ENCODE measurements at places on chromosomes 2 and 18.

DNA sequence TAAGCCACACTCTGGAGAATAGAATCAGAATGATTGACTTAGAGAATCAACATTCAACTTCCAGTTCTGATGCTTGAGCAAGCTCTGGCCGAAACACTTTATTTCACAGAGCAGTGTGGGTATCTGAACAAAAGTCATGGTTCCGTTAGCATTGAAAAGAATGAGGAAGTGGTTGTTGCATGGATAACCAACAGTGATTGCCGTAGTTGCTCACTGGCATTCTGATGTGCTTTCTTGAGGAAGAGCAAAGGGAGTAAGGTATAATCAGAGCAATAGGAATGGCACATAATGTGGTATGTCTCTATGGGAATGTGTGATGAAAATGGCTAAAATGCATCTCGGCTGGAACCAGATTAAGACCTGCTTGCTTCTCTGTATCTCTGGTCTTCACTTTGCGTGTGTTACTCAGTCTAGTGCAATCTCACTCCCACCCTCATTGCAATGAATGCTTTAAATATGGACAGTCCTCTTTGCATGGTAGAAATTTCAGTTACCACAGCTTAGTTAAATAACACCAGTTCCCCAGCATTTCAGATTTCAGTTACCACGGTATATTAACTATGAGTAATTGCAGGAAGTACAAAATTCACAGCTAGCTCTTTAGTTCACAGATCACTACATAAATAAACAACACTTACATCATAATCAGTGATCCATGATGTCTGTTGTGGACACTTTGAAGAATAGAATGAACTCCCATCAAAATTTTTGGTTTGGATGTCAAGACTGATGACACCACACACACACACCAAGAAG lies 7.8 kb upstream of the RAB12 start:
- no peak for DNase-seq

DNA sequence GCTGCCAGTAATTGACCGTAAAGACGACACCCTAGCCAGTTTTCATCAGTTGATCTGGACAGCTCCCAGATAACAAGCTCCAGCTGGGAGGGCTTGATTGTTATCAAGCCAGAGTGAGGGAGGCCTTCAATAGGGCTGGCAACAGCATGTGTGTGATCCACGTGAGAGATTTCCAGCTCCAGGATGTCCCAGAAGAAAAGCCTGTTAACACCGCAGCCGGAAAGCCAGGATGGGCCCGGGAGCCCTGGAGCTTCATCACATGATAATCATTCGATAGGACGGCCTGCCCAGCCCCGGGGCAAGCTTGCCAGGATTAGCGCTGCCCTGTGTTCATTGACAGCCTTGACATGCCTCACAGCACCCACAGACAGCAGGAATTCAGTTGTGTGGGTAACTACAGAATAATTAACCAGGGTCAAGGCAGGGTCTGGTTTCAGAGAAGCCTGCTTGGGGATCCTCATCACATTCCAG lies 182.5 kb downstream of the C1D start:
- DNase-seq = no peak

GRCh38 chr2:14760169-14760568 lies 127.7 kb downstream of the LRATD1 start:
- no peak for DNase-seq

DNA sequence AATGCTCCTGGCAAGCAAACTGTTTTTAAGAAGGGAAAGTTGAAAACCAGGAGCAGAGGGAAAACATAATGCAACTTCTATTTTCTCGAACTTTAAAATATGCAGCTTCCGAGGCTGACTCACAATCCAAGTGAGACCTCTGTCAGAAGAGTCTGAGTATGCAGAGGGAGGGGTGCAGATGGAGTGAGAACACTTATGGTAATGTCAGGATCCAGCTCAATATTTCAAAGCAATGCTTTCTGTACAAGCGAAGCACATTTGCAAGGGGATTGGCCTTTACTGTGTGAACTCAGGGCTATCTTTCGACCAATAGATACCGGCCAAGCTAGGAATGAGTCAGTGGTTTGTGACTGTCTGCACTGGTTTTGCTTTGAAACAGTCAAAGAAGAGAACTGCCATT lies 242.7 kb downstream of the CNTNAP5 start:
- no peak for DNase-seq

- no peak for DNase-seq
Observed at GRCh38 chr2:238939074-238939473, 91.2 kb downstream of the TWIST2 start.

- no peak for DNase-seq
Observed at GRCh38 chr2:205717999-205718398, 35.7 kb downstream of the NRP2 start.

- no peak for DNase-seq
Observed at GRCh38 chr2:14336759-14337382, 295.6 kb upstream of the LRATD1 start.

- DNase-seq = no peak
Observed at GRCh38 chr2:187581125-187581896, 27.1 kb upstream of the TFPI start.

- DNase-seq = no peak
Observed at GRCh38 chr2:69975853-69976462, 14.5 kb upstream of the ASPRV1 start.

DNA sequence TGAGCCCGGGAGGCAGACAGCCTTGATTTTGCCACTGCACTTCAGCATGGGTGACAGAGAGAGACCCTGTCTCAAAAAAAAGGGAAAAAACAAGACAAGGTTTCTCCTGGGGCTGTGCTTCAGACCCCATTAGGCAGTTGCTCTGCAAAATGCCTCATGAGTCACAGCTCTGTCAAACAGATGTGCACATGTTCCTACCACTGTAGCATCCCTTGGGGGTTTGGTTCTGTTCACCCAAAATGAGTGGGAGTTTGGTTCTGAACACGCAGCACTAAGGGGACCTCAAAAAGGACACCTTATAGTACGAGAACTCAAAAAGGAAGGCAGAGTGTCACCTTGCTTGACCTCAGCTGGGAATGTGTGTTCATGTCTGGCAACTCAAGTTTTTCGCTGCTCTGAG lies 134.9 kb downstream of the RPIA start:
- no peak for DNase-seq

DNA sequence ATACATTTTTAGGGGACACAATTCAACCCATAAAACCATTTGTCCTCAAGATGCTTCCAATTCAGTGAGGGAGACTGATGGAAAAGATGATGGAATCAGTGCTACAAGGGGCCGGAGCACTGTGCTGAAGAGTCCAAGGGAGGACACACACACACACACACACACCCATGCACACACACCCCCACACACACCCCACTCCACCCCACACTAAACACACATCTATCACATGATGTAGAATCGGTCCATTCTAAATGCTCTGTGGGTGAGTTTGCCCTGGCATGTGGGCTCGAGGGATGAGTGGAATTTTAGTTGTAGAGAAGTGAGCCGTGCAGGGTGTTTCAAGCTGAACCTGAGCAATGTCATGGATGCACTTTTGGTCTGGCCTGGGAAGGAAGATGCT lies 41.1 kb downstream of the PRKCE start:
- no peak for DNase-seq

DNA sequence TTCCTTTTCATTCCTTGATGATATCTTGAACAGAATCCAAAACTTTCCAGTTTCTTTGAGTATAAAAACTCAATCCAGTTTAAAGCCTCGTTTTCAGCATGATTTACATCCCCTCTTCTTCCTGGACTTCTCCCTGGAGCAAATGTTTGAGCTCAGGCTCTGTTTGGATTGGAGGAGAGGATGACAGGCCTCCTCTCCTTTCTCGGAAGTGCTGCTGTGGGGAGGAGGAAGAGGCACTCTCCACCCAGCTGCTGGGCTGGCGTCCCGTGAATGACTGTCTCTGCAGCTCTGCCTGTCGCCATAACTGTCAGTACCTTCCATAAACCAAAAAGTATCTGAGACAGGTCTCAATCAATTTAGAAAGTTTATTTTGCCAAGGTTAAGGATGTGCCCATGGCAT lies 238.2 kb upstream of the AGAP1 start:
- no peak for DNase-seq

GRCh38 chr2:54209379-54209778 lies 46.6 kb downstream of the TSPYL6 start:
- no peak for DNase-seq

DNA sequence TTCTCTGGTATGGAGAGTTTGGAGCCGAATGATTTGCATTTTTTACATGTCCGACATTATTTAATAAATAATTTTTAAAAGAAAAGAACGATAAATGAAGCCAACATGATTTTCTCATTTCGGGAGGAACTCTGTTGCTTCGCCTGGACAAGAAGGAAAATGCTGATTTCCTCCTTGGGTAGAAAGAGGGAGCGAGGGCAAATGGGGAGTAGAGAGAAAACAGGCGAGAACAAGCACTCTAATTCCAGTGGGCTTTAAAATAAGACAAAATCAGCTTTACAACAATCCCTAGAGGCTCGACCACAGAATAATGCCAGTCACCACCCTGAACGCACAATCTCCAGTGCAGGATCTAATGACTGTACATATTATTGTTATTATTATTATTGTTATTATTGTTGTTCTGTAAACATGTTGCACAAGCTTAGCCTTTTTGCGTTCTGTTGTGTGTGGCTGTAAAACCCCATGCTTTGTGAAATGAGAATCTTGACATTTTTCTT lies 3.7 kb downstream of the DLX1 start:
- no peak for DNase-seq

GRCh38 chr18:54807303-54807702 lies 21.0 kb upstream of the RAB27B start:
- DNase-seq = no peak

- no peak for DNase-seq
Observed at GRCh38 chr2:46497766-46498165, 18.4 kb downstream of the TMEM247 start.

GRCh38 chr2:219803294-219803693 lies 175.9 kb downstream of the SLC4A3 start:
- DNase-seq = no peak

GRCh38 chr2:224163566-224164307 lies 124.7 kb upstream of the SERPINE2 start:
- no peak for DNase-seq

- no peak for DNase-seq
Observed at GRCh38 chr18:21230436-21230835, 11.6 kb upstream of the GREB1L start.

DNA sequence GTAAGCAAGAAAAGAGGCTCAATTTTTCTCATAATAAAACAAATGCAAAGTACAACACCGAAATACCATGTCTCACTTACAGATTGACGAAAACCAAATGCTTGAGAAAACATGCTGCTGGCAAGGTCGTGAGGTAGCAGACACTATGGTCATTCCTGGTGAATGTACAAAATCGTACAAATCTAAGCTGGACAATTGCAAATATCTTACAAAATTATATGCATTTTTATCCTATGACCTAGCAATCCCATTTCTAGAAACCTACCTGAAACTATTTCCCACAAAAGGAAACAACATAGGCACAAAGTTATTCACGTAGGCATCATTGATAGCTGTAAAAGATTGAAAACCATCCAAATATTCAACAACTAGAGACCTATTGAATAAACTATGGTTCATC lies 54.0 kb downstream of the SCG2 start:
- DNase-seq = no peak

DNA sequence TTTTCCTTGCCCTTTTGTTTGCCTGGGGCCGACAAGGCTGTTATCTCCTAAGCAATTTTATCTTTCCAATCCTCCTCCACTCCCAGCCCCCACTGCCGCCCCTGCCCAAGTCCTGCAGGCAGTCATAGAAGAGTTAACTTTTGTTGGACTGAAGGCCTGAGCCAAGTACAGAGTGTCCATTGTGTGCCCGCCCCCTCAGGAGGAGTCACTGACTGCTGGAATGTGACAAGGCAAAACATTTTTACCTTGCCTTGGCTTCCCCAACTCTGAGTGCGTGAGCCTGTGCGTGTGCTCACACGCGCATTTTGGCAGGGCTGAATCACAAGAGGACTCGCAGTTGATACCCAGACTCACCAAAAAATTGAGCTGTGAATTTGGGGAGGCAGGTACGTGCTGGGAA lies 16.2 kb downstream of the SETBP1 start:
- no peak for DNase-seq

DNA sequence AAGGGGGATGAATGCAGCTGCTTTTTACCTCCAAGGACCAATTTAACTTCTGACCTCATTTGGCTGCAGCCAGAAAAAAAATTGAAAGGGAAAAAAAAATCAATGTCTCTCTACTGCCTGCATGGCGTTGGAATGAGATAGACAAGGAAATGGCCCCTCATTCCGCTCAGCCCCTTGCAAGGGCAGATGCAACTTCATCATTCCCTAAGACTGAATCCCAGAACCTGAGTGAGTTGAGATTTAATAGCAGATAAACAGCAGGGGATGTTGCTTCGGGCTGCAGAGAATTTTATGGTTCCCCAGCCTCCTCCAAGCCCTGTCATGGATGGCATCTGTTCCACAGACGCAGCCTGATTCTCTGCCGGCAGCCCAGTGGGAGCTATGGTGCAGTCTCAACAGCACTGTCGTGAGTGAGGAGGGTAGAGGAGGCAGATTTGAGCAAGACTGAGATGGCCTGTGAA lies 49.0 kb downstream of the CAPN13 start:
- DNase-seq = no peak

GRCh38 chr2:132701810-132702209 lies 31.8 kb upstream of the LYPD1 start:
- DNase-seq = no peak

DNA sequence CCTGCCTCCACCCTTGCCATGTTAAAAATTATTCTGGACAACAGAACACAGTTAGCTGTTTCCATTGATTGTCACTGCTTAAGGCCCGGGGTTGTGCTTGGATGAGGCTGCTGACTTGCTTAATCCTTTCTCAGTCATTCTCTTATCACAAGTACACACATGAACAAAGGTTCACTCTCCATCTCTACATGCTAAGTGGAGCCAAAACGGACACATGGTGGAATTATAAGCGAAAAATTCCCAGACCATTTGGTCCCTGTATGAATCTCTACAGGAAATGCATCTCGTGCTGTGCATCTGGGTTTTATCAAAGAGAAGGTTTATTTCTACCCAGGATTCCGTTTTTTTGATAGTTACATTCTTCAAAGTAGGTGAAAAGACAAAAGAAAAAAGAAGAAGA lies 177.5 kb upstream of the ETAA1 start:
- no peak for DNase-seq

GRCh38 chr2:181164699-181165098 lies 184.3 kb downstream of the UBE2E3 start:
- no peak for DNase-seq

- DNase-seq = no peak
Observed at GRCh38 chr2:206379886-206380285, 63.4 kb upstream of the ADAM23 start.

DNA sequence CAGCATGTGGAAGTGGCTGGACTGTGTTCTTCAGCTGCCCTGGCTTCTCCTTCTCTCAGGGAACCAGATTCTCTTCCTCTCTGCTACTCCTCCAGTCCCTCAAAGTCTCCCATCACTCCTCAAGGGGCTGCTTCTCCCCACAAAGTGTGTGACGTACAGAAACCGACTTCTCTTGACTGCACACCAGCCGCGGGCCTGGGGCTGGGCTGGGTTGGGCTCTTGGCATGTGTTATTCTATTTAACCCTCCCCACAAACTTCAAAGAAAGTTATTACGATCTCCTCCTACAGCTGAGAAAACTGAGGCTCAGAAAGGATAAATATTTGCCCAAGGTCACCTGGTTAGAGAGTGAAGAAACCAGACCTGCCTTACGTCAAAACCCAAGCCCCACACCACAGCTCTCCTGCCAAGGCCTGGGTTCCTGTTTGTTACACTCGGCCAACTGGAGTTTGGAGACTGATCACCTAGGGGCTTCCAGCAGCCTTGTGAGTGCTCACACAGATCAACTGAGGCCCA lies 269.0 kb downstream of the TFCP2L1 start:
- DNase-seq = no peak

Data from activated T-cell treated with anti-CD3 and anti-CD28 coated beads, Interleukin-2, amount 50 U/mL, for 48 hours (primary cell).